A673 (cell line): ENCODE measurements at places on chromosomes 1 and 21. TPM values are rescaled to one million over a fixed set of nuclear protein-coding genes. Genes with fewer than 3 reads are reported as not detected.
A peak's percentile ranks its signal among the peaks of the same experiment; 100 is the strongest.

Gene FAM72B
- total RNA-seq = 16.4 and 20.4 TPM in 2 replicates

- no peaks in the 10 kb centered on the region for H3K4me1 ChIP-seq
- no peak overlapping the region for H3K4me3 ChIP-seq
- no peaks in the 10 kb centered on the region for H3K27me3 ChIP-seq
- no peak for DNase-seq
Measured at GRCh38 chr1:53524428-53525375, 65.5 kb downstream of the DMRTB1 start.

Gene S100A12
- total RNA-seq = not detected in 2 replicates

DNA sequence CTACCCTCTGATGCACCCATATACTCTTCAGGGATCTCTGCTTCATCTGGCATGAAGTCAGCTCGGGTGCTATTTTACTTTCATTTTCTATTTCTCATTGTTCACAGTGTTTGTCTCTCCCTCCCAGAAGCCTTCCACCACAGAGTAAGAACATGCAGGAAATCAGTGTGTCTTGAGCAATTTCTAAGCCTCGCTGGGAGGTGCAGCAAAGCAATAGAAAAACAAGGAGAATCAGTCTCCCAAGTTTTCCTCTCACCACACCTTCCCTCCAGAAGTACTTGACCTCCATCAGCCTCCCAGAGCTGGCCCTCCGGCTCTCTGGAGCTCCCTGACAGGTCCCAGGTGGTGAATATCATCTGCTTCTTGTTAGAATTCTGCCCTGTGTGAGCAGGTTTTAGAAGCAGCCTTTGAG lies 594.7 kb upstream of the CAMK1G start:
- H3K4me3 ChIP-seq = peak overlapping the region; percentile 23
- no peaks in the 10 kb centered on the region for H3K27me3 ChIP-seq
- H3K27ac ChIP-seq = no peak overlapping the region
- DNase-seq = peak; percentile 30

DNA sequence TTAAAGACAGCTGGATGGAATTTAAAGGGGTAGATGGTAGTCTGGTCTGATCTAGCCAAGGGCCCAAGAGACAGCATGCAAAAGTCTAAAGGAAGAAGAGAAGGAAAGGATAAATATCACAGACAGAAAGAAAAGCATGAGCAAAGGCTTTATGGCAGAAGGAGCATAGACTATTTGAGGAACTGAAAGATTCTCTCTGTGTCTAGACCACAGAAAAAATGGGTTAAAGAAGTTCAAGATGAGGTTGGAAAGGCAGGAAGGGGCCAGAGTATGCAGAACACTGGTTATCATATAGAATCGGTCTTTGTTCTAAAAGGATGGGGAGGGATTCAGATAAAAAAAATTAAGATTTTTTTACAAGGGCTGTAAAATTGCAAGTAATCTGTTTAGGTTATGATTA lies 136.8 kb upstream of the SGIP1 start:
- no peak for DNase-seq
- no peaks in the 10 kb centered on the region for H3K36me3 ChIP-seq
- peaks cover 13% of the 10 kb centered on the region for H3K4me1 ChIP-seq
- no peak overlapping the region for H3K27ac ChIP-seq

GRCh38 chr1:167145965-167146364 lies 52.1 kb downstream of the STYXL2 start:
- no peak overlapping the region for H3K27ac ChIP-seq
- DNase-seq = no peak
- H3K36me3 ChIP-seq = no peaks in the 10 kb centered on the region
- peaks cover 11% of the 10 kb centered on the region for H3K4me1 ChIP-seq

- peak; percentile 16 for DNase-seq
- H3K4me3 ChIP-seq = peak overlapping the region; percentile 65
- peaks cover 8% of the 10 kb centered on the region for H3K4me1 ChIP-seq
Measured at GRCh38 chr1:202349206-202349928, 868 bp downstream of the PPP1R12B start.

Gene CD53
- 0.19 and 0.35 TPM in 2 replicates for total RNA-seq

- no peak overlapping the region for H3K27ac ChIP-seq
- H3K27me3 ChIP-seq = no peaks in the 10 kb centered on the region
- no peaks in the 10 kb centered on the region for H3K4me1 ChIP-seq
- H3K36me3 ChIP-seq = no peaks in the 10 kb centered on the region
Measured at GRCh38 chr1:220356981-220357850, 85.0 kb upstream of the RAB3GAP2 start.

DNA sequence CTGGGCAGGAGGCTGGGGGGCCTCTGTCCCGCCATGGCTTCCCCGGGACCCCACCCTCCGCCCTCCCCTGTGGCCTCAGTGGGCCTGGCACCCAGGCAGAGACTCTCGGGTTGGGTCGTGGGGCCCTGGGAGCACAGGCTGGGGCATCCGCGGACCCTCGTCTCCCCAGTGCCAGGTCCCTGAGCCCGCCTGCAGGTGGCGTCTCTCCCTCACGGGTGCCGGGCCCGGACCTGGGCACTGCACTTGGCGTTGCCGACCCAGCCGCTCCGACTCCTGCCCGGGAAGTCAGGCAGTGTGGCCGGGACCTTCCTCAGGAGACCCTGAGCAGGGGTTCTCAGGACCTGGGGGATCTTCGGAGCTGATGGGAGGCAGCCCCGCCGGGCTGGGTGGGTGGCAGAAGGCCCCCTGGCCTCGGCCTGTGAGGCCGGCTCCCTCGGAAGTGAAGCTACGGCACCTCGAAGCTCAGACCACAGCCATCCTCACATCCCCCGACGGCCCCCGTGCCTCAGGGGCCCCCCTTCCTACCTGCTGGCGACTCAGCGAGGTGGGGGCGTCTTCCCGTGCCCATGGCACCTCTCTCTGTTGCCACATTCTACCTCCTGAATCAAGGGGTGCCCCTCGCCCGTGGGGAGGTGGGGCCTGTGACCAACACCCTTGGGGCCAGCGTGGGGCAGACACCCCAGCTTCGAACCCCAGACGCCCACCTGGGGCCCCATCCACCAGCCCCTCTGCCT lies 6.4 kb upstream of the C1orf159 start:
- peak overlapping the region; percentile 19 for H3K4me3 ChIP-seq
- no peaks in the 10 kb centered on the region for H3K27me3 ChIP-seq

- peaks cover 67% of the 10 kb centered on the region for H3K27me3 ChIP-seq
- no peak overlapping the region for H3K4me3 ChIP-seq
- H3K4me1 ChIP-seq = no peaks in the 10 kb centered on the region
- no peaks in the 10 kb centered on the region for H3K36me3 ChIP-seq
- DNase-seq = no peak
Measured at GRCh38 chr1:39729842-39730241, 8.8 kb upstream of the PPIE start.

GRCh38 chr1:83060221-83060620 lies 938.7 kb downstream of the TTLL7 start:
- no peak for DNase-seq
- H3K36me3 ChIP-seq = no peaks in the 10 kb centered on the region
- no peaks in the 10 kb centered on the region for H3K27me3 ChIP-seq
- H3K27ac ChIP-seq = no peak overlapping the region
- no peaks in the 10 kb centered on the region for H3K4me1 ChIP-seq

DNA sequence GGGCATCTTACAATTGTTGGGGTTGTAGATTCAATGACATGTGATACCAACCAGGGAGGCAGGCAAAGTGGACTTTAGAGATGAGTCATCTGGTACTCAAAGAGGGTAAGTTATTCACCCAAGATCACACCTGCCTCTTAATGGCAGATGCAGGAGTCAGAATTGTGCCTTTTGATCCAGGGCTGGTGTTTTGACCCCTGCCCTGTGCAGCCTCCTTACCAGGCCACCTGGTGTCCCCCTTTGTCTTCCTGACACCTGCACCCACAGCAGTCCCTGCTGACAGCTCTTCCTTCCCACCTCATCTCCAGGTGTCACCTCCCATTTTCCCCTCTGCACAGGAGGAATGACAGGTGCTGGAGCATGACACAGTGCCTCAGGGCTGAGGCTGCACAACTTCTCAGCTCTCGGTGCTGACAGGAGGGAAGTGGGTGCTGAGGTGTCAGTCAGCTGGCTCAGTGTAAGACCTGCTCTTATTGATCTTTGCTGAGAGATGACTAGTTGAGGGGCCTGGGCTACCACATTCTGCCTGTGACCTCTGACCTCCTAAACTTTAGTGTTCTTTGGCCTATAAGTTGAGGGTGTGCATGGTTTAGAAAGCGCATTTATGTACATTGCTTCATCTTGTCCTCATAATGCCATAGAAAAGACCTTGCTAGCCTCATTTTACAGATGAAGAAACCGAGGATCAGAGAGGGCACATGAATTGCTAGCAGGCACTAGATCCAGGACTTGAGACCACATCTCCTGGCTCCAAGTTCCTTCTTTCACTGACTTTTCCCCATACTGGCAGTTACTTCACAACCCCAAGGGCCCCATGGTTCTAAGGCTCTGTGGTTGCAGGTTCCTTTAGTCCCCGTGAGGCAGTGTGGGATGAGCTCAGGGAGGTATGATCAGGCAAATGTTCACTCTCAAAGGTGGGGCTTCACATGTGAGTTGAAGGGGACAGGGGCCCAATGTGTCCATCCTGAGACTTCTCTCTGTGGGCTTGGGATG lies 31.3 kb downstream of the CACNA1E start:
- no peaks in the 10 kb centered on the region for H3K36me3 ChIP-seq
- H3K4me3 ChIP-seq = no peak overlapping the region
- peaks cover 7% of the 10 kb centered on the region for H3K27me3 ChIP-seq
- no peaks in the 10 kb centered on the region for H3K4me1 ChIP-seq
- H3K27ac ChIP-seq = no peak overlapping the region

DNA sequence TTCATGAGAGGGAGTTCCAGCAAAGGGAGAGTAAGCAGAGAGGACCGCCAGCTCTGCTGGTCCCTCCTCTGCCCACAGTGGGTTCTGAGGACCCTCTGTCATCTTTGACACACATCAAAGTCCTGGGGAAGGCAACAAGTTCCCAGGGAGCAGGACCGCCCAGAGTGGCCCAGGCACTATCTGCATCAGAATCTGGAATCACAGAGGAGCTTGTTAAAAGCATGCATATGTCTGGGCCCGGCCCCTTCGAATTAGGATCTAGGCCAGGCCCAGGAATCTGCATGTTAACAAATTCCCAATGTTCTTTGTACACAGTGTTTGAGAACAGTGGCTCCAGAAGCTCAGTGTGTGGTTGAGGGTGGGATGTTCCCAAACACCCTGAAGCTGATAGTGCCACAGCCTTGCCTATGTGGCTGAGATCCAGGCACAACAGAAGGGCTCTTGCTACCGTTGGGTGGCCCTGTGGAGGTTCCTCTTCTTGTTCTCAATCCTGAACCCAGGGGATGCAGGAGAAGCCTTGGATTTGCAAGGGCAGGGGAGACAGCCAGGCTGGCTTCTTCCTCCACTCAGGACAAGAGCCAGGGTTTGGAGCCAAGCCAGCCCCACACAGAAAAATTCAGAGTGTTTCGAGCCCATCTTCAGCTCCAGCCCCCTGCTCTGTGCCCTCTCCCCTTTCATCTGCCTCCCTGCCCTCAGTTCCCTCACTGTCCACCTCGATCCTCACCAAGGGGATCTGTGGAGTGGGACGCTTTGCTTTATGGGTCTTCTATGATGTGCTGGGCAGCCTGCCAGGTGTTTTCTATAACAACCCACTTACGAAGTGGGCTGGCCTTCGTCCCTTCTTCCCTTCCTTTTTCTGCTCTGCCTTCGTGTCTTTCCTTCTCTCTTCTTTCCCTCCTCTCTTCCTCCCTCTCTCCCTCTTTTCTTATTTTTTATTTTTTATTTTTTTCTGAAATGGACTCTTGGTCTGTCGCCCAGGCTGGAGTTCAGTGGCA lies 129.0 kb upstream of the TMPRSS2 start:
- no peak for DNase-seq
- H3K4me1 ChIP-seq = no peaks in the 10 kb centered on the region
- no peak overlapping the region for H3K27ac ChIP-seq
- no peak overlapping the region for H3K4me3 ChIP-seq

GRCh38 chr21:44730951-44731579 lies 19.7 kb upstream of the TSPEAR start:
- H3K36me3 ChIP-seq = peaks cover 2% of the 10 kb centered on the region
- H3K4me3 ChIP-seq = no peak overlapping the region
- no peak overlapping the region for H3K27ac ChIP-seq
- no peaks in the 10 kb centered on the region for H3K4me1 ChIP-seq
- no peaks in the 10 kb centered on the region for H3K27me3 ChIP-seq
- DNase-seq = no peak

DNA sequence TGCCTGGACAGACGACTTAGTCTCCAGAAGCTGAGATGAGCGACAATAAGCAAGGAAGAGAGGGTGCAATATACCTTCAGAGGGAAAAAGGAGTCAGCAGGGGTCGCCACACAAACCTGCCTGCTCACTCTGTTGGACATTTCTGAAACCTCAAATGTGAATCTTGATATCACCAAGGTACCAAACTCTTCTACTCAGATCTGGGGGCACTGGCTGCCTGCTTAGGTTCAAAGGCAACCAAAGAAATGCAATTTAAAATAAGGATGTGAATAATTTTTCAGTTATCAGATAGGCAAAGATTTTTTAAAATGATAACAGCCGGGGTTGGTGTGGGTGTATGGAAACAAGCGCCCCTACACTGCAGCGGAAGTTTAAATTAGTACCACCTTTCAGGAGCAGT lies 164.2 kb downstream of the HIVEP3 start:
- no peaks in the 10 kb centered on the region for H3K4me1 ChIP-seq
- no peak overlapping the region for H3K4me3 ChIP-seq
- no peak overlapping the region for H3K27ac ChIP-seq
- no peaks in the 10 kb centered on the region for H3K36me3 ChIP-seq

- H3K4me1 ChIP-seq = peaks cover 69% of the 10 kb centered on the region
- H3K27me3 ChIP-seq = no peaks in the 10 kb centered on the region
- H3K4me3 ChIP-seq = no peak overlapping the region
- no peaks in the 10 kb centered on the region for H3K36me3 ChIP-seq
- DNase-seq = no peak
- no peak overlapping the region for H3K27ac ChIP-seq
Measured at GRCh38 chr1:68216089-68216772, 16.1 kb downstream of the WLS start.

DNA sequence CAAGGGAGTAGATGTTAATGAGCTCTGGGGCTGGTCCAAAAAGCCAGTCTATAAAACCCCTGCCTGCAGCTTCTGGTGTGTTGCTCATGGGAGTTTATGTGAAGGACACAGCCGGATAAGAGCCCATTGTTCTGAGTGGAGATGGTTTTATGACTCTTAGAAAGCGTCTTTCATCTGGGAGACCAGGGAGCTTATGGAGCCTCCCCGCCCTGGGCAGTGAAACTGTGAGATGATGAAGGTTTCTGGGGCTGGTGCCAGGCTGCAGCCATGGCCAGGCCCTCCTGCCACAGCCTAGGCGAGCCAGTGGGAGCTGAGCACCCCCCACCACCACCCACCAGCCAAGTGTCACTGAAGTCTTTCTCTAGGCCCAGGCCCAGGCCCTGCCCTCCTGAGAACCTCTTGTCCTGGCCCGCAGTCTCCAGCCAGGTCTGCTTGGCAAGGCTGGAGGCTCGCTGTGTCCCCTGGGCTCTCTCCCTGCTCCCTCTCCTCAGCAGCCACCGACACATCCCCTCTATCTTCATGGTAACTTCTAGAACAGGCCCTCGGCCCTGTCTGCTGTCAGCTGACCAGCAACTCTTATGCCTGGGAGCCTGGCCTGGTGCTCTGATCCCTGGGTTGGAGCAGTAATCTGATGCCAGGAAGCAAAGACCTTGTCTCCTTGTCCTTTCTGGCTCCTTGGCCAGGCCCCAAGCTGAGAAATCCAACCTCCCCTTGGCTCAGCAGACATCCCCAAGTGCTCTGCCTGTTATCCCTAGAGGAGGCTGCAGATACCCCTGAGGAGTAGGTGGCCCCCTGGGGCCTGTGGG lies 7.6 kb upstream of the ARHGEF10L start:
- H3K27ac ChIP-seq = no peak overlapping the region
- H3K4me1 ChIP-seq = no peaks in the 10 kb centered on the region
- H3K4me3 ChIP-seq = no peak overlapping the region
- no peak for DNase-seq
- no peaks in the 10 kb centered on the region for H3K36me3 ChIP-seq

- H3K27ac ChIP-seq = no peak overlapping the region
- H3K4me1 ChIP-seq = no peaks in the 10 kb centered on the region
- no peaks in the 10 kb centered on the region for H3K27me3 ChIP-seq
Measured at GRCh38 chr1:151936653-151937052, 27.3 kb upstream of the THEM4 start.
